ENCODE measurements at places on chromosomes 6 and 20.

GRCh38 chr6:168640768-168641167, 199.8 kb downstream of the SMOC2 start:
- no peak for DNase-seq

DNA sequence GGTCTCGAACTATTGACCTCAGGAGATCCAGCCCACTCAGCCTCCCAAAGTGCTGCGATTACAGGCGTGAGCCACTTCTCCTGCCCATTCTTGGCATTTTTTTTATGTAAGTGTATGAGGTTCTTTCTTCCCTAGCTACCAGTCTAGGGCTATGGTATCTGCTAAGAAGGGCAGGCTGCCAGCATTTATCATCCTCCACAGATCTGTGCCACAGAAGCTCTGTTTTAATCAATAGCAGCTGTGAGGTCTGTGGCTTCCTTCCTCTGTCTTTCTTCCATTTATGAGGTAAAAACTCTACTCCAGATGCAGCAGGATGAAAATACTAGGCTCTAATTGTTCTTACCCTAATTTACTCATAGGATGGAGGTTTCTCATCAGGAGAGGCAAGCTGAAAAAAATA, 1382.4 kb upstream of the ADGRB3 start:
- no peak for DNase-seq

DNA sequence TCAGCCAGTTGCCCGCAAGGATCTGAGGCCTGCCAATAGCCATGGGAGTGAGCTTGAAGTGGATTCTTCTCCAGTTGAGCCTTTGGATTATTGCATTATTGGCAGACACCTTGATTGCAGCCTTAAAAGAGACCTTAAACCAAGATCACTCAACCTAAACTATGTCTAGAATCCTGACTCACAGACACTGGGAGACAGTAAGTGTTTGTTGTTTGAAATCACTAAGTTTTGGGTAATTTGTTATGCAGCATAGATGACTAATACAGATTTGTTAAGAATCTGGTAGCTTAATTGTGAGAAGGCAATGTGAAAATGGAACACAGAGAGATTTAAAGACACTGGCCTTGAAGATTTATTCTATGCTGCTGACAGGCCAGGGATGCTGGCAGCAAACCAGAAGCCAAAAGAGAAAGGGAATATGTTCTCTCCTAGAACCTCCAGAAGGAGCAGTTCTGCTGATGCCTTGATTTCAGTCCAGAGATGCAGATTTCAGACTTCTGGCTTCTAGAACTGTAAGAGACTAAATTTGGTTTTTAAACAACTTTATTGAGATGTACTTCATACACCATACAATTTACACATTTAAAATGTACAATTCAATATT, 17.6 kb downstream of the SIRPD start:
- no peak for DNase-seq

DNA sequence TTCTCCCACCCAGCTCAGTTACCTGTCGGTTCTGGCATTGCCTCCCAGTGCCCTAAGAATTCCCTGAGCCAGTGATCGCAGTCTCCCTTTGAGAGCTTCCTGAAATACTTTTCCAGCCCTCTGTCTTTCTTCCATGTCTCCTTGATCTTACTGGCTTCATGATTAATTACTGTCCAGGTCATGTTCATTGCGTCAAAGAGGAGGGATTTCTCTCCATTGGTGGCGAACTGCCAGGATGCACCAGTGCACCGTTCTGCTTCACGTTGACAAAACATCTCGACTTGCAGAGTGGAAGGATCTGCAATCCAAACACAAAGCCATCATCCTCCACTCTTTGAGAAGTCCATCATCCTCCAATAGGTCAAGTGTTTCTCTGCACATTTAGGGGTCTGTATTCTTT, 8.6 kb downstream of the RAET1E start:
- no peak for DNase-seq

Measured in effector memory CD4-positive, alpha-beta T cell (primary cell).